Fibroblast of skin of back (primary cell): ENCODE measurements at places on chromosomes 4 and X.

GRCh38 chrX:20143111-20143510 lies 1.5 kb upstream of the EIF1AX start:
- no peak for DNase-seq

DNA sequence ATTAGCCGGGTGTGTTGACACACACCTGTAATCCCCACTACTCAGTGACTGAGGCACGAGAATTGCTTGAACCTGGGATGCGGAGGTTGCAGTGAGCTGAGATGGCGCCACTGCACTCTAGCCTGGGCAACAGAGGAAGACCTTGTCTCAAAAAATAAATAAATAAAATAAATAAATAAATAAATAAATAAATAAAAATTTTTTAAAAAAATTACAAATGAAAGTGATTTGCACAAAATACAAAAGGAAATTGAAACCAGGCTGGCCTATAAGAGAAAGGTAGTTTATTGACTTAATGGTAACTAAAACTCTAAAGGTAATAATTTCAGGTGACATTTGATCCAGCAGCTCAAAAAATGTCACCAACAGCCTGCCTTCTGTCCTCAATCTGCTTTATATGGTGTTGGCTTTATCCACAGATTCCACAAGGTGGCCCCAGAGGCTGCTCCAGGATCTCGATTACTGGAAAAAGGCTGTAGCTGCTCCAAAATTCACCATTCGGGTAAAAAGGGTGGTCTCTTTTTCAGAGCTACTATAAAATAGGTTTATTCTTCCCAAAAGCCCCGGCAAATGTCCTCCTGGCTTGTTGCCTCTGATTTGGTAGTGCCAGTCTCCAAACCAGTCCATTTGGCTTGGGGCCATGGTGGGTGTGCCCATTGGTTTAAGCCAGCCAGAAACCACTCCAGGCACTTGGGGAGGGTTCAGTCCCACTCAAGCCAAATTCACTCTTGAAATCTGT lies 61.4 kb upstream of the TRIM2 start:
- DNase-seq, result peak; percentile 80

DNA sequence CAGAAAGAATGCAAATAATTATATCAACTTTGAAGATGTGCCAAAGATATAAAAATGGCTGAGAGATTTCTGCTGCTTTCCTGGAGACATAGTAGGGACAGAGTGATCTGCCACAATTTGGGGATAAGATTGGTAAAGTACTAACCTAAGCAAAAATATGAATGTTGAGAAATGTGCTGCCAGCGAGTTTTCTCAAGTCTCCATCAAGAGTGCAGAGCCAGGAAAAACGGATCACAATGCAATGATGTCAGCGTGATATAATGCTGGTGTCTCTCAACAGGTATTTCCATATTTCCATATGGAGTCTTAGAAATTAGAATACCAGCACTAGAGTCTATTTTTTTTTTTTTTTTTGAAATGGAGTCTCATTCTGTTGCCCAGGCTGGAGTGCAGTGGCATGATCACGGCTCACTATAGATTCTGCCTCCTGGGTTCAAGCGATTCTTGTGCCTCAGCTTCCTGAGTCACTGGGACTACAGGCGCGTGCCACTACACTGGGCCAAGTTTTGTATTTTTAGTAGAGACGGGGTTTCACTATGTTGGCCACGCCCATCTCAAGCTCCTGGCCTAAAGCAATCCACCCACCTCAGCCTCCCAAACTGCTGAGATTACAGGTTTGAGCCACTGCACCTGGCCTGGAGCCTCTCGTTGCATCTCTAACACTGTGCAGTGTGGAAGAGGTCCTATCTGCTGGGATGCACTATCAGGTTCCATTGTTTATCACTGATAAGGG lies 893.5 kb downstream of the TRIML1 start:
- DNase-seq, result no peak

GRCh38 chrX:149274516-149275105 lies 230.5 kb downstream of the IDS start:
- DNase-seq, result peak; percentile 54

DNA sequence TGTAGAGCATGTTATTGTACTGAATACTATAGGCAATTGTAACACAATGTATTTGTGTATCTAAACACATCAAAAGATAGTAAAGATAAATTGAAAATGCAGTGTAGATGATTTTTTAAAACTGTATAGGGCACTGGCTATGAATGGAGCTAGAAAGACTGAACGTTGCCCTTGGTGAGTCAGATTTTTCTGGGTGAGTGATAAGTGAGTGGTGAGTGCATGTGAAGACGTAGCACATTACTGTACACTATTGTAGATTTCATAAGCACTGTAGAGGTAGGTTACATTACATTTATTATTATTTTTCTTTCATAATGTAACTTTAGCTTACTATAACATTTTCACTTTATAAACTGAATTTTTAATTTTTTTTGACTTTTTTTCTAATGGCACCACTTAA lies 1491.6 kb downstream of the TECRL start:
- no peak for DNase-seq

- peak; percentile 7 for DNase-seq
These were observed 911.2 kb downstream of the FSTL5 start for GRCh38 chr4:161252520-161253141.

- peak; percentile 51 for DNase-seq
These were observed 94.2 kb downstream of the MAOA start for GRCh38 chrX:43750248-43750676.

GRCh38 chr4:26029568-26030131 lies 115.6 kb downstream of the SMIM20 start:
- no peak for DNase-seq

DNA sequence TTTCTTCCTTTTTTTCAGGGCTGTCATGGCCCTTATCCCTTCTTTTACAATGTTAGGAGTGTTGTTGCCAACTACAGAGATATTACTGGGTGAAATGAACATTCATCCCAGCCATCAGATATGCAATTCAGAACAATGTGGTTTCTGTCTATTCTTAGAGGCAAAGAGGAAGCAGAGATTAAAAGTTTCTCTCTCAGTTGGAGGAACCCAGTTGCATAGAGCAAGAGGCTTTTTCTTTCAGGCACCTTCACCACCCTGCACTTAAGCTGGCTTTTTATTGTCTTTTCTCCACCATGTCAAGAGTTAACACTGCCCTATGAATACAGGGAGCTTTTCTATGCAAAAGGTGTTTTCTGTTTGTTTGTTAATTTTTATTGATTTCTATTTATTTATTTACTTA lies 1559.6 kb upstream of the IGFBP7 start:
- DNase-seq, result no peak

DNA sequence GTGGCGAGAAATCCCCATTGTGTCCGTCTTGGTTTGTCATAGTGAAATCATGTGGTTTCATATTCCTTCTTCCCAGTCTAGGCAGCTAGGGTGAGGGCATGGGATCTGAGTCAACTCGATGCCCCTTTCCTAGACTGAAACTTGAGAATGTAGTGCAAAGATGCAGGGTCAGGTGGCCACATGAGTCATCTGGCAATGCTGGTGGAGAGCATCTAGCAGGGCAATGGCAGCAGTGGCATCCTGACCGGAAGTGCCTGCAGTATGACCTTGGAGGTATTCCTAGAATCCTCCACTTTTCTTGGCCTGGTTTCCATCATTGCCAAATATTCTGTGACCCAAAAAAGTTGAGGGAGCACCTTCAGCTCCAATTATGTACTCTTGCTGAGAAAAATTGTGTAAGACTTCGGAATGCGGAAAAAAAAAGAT lies 39.1 kb upstream of the TMEM184C start:
- peak; percentile 89 for DNase-seq

GRCh38 chrX:77962068-77962902 lies 7.2 kb downstream of the PGAM4 start:
- peak; percentile 18 for DNase-seq

- DNase-seq, result peak; percentile 62
These were observed 80.8 kb upstream of the BMPR1B start for GRCh38 chr4:94676970-94677369.

DNA sequence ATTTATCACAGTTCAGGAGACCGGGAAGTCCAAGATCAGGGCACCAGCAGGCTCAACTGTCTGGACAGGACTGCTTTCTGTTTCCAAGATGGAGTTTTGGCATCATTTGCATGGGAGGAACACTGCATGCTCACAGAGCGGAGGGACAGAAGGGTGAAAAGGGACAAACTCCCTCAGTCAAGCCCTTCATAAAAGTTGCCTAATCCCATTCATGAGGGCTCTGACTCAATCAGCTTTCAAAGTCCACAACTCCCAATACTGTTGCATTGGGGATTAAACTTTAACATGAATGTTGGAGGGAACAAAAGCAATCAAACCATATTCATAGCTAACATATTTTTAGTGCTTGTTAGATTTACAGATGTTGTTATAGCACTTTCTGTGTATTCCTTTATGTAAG lies 158.9 kb upstream of the MAD2L1 start:
- DNase-seq, result no peak

DNA sequence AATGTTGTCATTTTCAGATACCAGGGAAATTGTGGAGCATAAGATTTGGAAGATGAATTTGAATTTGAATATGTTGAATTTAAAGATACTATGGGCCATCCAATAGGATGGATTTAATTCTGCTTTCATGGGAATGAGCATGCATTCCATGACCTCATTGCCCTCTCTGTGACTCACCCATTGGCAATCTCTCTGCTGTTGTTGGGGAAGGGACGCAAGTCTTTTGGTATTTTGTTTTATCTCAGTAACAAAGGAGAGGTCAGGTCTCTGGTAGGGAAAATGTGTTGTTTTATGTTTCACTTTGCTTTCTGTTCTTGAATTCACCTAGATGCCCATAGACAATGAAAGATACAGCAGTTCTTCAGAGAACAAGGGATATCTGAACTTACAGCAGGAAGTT lies 42.1 kb upstream of the MAGEA4 start:
- DNase-seq, result peak; percentile 91

DNA sequence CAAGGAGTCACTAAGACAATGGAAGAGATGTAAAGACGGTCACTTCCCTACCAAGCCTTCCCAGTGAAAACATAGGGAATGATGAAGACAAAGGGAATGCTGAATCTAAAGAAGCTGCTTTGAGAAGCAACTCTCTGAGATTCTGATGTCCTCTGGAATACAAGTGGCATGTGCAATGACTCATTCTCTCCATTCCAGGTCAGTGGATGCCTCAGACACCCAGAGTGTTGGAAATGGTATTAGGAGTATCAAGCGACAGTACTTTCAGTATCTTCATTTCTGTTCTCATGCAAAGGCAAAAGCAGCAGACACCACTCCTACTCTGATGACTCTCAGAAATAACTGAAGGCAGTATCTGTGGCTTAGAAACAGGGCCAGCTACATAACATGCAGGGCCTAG lies 102.6 kb downstream of the FSTL5 start:
- peak; percentile 87 for DNase-seq

DNA sequence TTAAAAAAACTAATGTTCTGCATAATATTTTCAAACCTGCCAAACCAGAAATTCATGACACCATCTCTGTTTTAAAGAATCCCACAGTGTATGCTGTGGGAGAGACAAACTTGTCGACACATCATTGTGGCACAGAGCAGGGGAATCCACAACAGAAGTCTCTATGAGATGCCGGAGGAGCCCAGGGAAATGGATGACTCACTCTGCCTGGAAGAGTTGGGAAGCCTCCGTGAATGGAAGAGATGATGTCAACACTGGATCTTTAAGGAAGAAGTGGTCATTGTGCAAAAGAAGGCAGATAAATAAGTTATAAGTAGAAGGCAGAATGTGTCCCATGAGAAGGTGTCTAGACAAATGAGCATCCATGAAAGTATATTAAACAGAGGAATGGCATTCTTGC lies 595.1 kb downstream of the RAB28 start:
- peak; percentile 32 for DNase-seq

GRCh38 chr4:14361084-14361483 lies 641.2 kb upstream of the CPEB2 start:
- DNase-seq, result no peak
